Mucosa of descending colon (tissue), 3 donors: ENCODE measurements at places on chromosomes 7 and 10.

DNA sequence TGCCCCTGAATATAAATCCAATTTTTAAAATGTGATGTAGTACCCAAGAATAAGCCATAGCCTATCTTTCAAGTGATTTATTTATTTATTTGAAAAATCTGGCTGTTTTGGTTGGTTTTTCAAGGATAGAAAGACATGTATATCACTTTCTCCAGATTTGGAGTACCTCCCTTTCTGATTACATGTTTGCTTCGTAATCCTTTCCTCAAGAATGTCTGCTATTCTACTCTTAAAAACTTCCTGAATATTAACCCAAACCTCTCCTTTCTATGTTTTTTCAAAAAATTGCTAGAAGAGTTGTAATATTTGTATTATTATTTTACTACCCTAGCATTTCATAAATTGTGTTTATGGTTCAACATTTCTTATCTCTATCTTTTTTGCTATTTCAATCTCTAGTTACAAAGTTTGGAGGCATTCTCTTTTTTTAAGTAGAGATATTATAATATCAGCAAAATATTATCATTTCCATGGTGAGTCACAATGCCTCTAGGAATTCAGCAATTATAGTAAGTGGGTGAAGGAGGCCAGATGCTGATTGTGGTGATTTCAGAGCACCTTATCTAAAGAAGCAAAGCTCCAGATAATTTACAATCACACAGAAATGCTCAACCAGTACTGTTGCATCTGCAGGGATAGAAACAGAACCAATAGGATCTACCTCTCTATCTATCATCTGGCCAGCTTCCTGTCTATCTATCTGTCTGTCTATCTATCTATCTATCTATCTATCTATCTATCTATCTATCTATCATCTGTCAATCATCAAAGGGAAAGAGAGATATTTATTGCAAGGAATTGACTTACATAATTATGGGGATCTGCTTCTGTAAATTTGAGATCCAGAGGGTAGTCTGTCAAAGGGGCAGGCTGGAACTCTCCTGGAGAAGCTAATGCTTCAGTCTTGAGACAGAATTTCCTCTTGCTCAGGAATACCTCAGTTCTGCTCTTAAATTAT, 412.5 kb upstream of the SEMA3C start:
- no peak for DNase-seq

GRCh38 chr10:24114556-24114955, 94.4 kb upstream of the KIAA1217 start:
- no peak for DNase-seq

DNA sequence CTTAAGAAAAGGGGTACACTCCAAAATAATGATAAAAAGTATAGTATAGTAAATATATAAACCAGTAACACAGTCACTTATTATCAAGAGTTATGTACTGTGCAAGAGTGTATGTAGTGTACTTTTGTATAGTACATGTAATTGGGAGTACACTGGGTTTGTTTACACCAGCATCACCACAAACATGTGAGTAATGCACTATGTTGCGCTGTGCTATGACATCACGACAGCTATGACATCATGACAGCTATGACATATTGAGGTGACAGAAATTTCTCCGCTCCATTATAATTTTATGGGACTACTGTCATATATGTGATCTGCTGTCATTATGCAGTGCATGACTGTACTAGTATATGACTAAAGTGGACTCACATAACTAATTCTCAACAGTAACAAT, 84.6 kb downstream of the KMT2C start:
- DNase-seq, result no peak

GRCh38 chr7:112484671-112485167, 3.9 kb downstream of the LSMEM1 start:
- DNase-seq, result no peak

DNA sequence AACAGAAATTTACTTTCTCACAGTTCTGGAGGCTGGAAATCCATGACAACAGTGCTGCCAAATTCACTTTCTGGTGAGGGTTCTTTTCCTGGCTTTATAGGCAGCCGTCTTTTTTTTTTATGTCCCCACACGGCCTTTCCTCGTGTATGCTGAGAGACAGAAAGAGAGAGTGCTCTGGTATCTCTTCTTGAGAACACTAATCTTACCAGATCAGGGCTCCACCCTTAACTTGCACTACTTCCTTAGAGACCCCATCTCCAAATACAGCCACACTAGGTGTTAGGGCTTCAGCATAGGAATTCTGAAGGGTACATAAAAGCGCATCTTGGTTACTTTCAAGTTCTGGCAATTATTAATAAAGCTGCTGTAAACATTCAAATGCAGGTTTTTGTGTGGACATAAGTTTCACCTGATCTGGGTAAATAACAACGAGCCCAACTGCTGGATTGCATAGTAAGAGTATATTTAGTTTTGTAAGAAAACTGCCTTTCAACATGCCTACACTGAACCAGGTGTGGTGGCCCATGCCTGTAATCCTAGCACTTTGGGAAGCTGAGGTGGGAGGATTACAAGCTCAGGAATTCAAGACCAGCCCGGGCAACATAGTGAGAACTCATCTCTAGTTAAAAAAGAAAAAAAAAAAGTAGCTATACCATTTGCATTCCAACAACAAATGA, 8.2 kb upstream of the C1GALT1 start:
- no peak for DNase-seq

GRCh38 chr7:3011211-3011852, 32.3 kb downstream of the CARD11 start:
- DNase-seq, result no peak

DNA sequence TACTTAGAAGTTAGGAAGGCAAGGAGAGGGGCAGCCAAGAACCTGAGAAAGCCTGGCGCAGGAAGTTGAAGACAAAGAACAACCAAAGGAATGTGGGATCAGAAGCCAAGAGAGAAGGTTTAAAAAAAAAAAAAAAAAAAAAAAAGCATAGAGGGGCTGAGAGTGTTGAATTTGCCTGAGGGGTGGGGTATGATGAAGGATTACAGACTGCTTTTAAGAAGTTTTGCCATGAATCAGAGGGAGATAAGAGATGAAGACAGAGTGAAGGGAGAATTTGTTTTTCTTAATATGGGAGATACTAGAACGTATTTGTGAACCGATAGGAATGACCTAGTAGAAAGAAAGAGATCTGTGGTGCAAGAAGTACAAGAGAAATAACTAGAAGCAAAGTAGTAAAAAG, 6.7 kb downstream of the SLC26A4 start:
- no peak for DNase-seq

DNA sequence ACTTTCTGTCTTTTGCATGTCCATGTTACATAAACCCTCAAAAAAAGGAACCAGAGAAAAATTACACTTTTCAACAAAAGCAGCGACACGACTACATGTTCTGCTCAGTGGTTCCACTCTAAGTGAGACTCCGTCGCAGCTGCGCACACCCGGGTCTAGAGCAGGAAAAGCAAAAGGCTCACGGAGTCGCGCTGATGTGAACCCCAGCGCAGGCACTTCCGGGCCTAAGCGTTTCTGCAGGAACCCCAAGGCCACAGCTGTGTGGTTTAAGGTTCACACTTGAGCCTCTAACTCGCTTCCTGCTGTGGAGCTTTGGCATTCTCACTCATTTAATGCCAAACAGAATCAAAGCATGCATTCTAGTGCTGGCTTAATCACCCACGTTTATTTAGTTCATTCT, 240.3 kb downstream of the DNAJB6 start:
- no peak for DNase-seq

DNA sequence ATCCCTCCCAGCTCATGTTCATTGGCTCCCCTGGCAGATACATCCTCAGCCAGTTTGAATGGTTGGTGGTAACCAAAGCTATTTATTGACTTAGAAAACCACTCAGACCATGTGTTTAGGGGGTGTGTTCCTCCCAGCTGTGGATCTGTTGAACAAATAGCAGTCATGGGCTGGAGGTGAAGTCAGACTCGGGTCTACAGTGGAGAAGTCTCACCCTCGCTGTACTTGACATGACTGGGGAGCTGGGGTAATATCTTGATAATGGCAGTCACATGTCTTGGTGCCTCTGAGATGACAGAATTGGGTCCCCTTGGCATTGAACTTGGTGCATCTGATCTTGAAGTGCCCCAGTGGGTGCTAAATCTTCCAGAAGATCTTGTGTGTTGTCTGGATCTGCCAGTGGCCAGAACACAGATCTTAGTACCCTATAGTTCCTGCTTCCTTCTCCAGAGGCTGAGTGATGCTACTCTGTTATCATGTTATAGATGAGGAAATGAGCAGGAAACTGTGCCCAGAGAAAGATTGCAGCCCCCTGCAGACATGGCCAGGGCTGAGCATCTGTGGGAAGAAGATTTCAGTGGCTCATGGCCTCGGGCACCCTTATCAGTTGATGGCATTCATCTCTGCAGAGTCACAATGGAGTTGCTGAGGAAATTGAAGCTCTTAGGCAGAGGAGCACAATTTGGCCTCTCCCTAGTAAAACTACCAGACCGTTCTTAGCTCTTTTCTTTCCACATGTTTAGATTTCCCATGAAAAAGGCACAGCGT, 50.4 kb downstream of the ADRA2A start:
- no peak for DNase-seq
